Left renal pelvis (tissue), 4 donors: ENCODE measurements at places on chromosomes 7 and 10. TPM values are rescaled to one million over a fixed set of nuclear protein-coding genes. Genes with fewer than 3 reads are reported as not detected.

DNA sequence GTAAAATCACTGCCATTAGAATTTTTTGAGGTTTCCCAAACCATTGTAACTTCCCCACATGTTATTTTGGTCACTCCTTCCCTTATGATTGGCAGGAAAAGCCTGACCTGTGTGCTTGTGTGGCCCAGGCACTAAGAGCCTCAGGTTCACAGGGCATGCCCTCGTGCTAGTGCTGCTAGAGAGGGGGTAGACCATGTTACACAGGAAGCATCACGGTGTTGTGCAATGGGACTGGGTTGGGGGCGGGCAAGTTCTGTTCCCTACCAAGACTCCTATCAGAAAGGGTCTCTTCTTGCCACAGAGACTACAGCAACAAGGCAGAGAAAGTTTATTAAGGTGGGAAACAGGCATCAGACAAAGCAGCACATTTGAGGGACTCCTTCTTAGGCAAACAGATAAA, 32.2 kb downstream of the LSM5 start:
- DNase-seq: no peak

The MYOZ1 gene
- polyA plus RNA-seq: 4.3 TPM

GRCh38 chr10:113524539-113525490, 28.0 kb upstream of the HABP2 start:
- no peak for DNase-seq

The ABCB1 gene
- polyA plus RNA-seq: 0.79 TPM

DNA sequence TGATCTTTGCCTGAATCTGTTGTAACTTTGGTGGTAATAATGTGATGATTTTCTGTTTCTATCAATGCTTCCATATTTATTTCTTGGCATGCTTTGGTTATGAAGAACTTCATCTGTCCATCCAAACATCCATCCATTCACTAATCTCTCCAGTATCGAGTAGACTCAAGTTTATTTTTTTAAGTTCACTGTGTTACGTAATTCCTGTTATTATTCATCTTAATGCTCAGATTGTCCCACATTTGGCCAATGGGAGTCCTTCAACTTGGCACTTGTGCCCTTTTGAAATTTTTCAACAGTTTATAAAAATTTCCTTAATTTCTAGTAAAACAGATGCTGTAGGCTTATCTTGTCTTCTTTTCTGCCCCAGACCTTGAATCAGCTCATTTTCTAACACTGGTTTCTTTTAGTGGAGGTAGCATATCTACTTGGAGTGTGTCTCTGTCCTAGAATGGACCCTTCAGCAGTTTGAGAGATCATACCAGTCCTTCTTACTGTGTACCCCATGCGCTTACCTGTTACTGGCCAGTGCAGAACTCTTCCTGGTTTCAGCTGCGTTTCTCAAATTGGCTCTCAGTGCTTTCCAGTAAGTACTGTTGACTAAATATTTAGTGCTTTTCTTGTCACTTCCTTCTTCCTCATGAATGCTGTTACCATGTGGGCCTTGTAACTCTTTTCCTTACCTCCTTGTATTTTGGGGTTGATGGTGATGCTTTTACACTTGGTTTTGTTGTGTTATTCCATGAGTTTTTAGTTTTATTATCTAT, 100.8 kb downstream of the MLLT10 start:
- DNase-seq: no peak

DNA sequence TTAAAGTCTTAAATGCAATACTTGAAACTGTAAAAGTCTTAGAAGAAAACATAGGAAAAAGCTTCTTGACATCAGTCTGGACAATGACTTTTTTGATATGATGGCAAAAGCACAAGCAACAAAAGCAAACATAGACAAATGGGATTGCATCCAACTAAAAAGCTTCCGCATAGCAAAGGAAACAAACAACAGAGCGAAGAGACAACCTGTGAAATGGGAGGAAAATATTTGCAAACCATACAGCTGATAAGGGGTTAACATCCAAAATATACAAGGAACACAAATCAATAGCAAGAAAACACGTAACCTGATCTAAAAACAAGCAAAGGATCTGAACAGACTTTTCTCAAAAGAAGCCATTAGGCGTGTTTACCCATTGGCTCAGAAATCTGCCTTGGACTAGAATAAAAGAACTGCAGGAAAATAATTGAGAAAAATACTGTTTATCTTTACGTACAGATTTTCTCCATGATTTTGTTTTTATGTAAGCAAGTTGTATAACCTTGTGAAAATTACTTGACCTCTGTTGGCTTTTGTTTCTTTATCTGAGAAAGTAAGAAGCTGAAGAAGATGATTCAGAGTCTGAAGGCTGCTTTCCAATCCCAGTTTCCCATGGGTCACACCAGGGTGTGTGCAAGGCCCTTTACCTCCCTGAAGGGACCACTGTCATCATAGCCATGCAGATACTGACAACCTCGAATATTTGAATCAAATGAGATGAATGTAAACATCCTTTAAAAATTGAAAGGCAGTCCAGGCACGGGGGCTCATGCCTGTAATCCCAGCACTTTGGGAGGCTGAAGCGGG, 99.1 kb upstream of the LANCL2 start:
- DNase-seq: no peak

The EXOC6 gene
- 15.2 TPM for polyA plus RNA-seq

The NPSR1 gene
- not detected for polyA plus RNA-seq

The CD36 gene
- 24.5 TPM for polyA plus RNA-seq

DNA sequence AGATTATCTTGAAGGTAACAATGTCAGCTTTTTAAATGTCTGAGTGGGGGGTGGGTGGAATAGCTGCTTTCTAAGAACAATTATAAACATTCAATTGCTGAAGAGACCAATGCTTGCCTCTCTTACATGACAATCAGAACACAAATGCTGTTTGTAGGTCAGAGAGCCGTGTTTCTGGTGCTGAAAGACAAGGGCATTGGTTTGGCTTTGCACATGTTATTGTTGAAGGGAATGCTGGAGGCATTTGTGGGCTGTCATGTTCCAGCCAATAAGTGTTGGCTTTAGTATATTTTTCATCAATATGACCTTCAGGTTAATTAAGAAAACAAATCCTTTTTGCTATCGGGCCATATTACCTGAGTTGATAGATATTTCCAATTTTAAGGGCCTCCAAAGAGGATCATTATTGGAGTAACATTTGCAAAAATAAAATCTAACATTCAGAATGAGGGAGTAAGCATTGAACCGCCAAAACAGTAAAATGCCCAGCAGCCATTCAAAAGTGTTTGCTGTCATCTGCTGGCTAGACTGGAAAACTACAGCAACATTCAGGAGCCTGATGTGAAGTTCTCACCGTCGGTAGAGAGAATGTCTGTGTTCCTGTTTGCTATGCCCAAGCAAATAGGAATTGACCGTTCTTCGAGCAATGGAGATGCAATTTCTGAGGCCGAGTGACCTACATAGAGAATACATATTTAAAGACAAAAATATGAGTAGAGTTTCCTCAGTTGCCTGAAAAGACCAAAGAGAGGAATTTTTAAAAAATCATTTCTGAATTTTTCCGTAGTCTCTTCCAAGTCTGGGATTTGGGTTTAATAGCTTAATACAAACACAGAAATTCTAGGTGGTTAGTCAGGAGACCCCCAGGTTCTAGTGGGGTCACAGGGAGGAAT, 118.9 kb downstream of the APBB1IP start:
- DNase-seq: no peak

GRCh38 chr10:24843256-24843655, 109.2 kb downstream of the PRTFDC1 start:
- no peak for DNase-seq

GRCh38 chr10:129971381-129972144, 7.5 kb upstream of the EBF3 start:
- DNase-seq: no peak

- no peak for DNase-seq
Measured at GRCh38 chr10:70380350-70381135, 1.9 kb downstream of the LRRC20 start.

DNA sequence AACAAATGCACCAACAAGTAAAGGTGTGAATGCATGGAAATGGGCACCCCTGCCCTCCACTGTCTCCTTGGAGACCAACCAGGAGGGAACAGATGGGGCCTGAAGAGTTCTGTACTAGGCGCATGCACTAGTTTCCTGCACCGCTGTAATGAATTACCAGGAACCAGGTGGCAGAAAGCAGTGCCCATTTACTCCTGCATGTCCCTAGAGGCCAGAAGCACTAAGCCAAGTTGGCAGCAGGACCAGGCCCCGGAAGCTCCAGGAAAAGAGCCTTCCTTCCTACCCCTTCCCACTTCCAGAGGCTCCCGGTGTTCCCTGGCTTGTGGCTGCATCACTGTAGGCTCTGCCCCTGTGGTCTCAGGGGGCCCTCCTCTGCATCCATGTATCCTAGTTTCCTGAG, 237.5 kb upstream of the PPP2R2D start:
- no peak for DNase-seq

DNA sequence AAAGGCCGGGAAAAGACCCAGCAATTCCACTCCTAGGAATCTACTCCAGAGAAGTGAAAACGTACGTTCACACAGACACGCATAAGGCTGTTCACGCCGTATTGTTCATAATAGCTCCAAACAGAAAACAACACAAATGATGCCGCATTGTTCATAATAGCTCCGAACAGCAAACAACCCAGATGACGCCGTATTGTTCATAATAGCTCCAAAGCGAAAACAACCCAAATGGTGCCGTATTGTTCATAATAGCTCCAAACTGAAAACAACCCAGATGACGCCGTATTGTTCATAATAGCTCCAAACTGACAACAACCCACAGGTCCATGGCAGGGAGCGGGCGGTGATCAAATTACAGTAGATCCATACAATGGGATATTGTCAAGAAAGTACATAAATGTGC, 85.2 kb upstream of the DNAAF5 start:
- no peak for DNase-seq

The NPFFR1 gene
- 0.10 TPM for polyA plus RNA-seq

The GIMAP6 gene
- polyA plus RNA-seq: 12.3 TPM
